ENCODE measurements at places on chromosomes 16 and 17. TPM values are rescaled to one million over a fixed set of nuclear protein-coding genes. Genes with fewer than 3 reads are reported as not detected.

DNA sequence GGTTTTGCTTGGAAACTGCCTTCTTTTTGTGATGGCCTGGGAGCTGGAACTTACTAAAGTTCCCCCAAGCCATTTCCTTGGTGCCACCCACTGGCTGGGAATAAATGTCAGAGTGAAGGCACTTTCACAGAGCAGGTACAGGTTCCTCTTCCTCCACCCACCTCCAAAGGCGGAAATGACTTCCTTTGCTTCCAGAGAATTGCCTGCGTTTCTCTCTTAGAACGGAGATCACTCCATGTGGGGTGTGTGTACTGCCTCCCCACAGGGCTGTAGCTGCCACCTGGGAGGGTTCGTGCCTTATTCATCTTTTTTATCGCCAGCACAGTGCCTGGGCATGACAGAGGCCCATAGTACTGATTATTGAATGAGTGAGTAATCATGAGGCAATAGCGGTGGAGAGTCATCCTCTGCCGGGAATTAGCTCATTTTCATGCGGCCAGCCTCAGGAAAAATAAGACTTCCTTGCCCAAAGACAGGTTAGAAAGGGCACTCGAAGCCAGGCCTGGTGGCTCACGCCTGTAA, 32.2 kb upstream of the HAS3 start:
- no peak for ATAC-seq

The ATP1B2 gene
- total RNA-seq: 0.42 TPM

DNA sequence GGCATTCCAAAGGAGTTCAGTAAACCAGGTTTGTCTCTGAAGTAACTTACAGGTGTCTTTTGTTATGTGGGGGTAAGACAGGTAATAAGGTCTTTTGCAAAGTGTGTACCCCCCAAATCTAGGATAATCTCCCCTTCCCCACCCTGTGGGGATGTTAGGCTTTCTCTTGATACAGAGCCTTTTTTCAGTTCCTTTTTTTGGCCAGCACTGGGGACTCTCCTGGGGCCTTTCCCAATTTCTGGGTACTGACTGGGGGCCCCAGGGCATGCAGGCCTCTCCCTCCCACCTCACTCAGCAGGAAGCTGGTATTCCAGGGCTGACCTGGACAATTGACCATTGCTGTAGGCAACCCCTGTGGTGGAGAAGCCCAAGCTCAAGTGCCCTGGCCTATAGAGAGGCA, 84.3 kb upstream of the IRX6 start:
- ATAC-seq: no peak

GRCh38 chr16:8768692-8769091, 28.7 kb downstream of the TMEM186 start:
- ATAC-seq: no peak

GRCh38 chr17:82893779-82894178, 54.0 kb upstream of the ZNF750 start:
- ATAC-seq: no peak

DNA sequence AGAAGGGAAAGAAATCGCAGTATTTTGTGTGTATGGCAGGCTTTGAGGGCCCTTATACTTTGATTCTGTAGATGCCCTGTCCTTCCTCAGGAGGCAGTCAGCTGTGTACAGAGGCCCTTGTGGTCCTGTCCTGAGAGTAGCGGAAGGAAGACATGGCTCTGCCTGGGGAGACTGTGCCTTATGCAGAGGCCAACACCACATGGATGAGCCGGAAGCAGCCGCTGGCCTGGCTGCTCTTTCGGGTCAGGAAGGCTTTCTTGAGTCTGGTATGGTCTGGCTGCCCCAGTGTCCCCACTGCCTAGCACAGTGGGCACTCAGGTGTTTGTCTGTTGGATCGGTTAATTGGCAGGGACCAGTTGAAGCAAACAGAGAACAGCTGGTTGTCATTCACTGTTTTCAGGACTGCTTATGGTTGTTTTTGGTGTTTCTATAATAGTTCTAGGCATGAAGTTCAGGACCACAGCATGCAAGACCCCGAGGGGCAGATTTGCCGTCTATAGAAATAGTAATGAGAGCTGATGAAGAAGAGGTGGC, 12.4 kb downstream of the USP10 start:
- ATAC-seq: no peak

- no peak for ATAC-seq
Observed at GRCh38 chr17:65017207-65017774, 39.2 kb downstream of the GNA13 start.

GRCh38 chr16:56547120-56547948, 17.5 kb upstream of the MT4 start:
- ATAC-seq: no peak

GRCh38 chr17:53420035-53420641, 402.6 kb upstream of the KIF2B start:
- no peak for ATAC-seq

The ALDH3A1 gene
- total RNA-seq: not detected

The SLC16A11 gene
- total RNA-seq: 0.63 TPM

GRCh38 chr17:75504347-75505151, 10.8 kb downstream of the CASKIN2 start:
- ATAC-seq: peak; percentile 61

The NDRG4 gene
- 0.95 TPM for total RNA-seq

The ACBD4 gene
- 12.6 TPM for total RNA-seq

The ZNF205 gene
- not detected for total RNA-seq

- peak; percentile 57 for ATAC-seq
Observed at GRCh38 chr16:89052890-89053724, 40.5 kb upstream of the ACSF3 start.

- ATAC-seq: no peak
Observed at GRCh38 chr17:49597928-49598655, 22.4 kb downstream of the NXPH3 start.

The TAC4 gene
- total RNA-seq: not detected

- ATAC-seq: no peak
Observed at GRCh38 chr16:52567193-52567592, 20.2 kb upstream of the TOX3 start.

DNA sequence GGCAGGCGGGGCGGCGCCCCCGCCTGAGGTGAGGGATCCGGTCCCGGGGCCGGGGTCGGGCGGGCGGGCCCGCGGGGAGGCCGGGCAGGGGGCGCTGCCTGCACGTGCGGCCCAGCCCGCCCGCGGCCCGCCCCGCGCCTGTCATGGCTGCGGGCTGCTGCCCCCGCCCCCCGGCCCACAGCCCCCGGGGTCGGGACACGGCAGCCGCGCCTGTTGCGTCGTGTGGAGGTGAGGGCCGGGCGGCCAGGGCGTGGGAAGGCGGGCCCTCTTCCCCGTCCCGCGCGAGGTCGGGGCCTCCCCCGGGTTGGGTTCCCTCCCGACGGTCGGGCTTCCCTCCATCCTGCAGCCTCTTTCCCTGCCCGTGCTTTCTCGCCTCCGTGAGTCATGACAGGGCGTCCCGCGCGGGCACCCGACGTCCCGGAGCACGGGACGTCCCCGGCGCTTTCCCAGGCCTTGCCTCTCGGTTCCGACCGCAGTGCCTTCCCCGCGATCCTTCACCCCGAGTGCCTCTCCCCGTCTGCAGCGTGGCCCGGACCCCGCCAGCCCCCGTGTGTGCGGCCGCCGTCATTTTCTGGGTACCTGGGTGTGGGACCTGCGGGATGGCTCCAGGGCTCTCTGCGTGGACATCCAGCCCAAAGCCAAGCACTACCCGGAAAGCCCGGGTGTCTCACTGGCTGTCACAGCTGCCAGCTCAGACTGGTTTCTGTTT, 76.7 kb downstream of the CHD9 start:
- peak; percentile 62 for ATAC-seq

- ATAC-seq: no peak
Observed at GRCh38 chr16:67879936-67880335, 4.7 kb upstream of the NRN1L start.

The MIS12 gene
- 24.1 TPM for total RNA-seq

- no peak for ATAC-seq
Observed at GRCh38 chr17:58411408-58411894, 5.9 kb downstream of the RNF43 start.

GRCh38 chr17:80433916-80434666, 19.1 kb downstream of the ENDOV start:
- ATAC-seq: no peak

The PRAC2 gene
- total RNA-seq: not detected

The AOC3 gene
- total RNA-seq: 2.2 TPM

DNA sequence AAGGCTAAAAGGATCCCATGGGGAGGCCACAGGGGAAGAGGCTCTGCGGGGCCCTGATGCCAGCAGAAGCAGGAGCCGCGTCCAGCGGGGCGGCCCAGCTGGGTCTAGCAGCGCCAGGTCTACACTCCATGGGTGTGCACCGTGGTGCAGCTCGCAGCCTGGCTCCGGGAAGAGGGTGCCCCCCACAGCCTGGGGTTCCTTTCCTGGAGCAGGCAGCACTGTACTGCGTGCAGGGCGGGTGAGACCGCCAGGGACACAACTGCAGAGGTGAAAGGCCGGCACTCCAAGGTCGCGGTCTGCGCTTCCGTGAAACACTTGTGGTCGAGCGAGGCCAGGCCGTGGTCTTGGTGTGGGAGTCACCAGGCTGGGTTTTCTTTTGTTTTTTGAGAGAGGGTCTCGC, 6.5 kb upstream of the CCDC154 start:
- ATAC-seq: no peak

The TPSG1 gene
- total RNA-seq: not detected

DNA sequence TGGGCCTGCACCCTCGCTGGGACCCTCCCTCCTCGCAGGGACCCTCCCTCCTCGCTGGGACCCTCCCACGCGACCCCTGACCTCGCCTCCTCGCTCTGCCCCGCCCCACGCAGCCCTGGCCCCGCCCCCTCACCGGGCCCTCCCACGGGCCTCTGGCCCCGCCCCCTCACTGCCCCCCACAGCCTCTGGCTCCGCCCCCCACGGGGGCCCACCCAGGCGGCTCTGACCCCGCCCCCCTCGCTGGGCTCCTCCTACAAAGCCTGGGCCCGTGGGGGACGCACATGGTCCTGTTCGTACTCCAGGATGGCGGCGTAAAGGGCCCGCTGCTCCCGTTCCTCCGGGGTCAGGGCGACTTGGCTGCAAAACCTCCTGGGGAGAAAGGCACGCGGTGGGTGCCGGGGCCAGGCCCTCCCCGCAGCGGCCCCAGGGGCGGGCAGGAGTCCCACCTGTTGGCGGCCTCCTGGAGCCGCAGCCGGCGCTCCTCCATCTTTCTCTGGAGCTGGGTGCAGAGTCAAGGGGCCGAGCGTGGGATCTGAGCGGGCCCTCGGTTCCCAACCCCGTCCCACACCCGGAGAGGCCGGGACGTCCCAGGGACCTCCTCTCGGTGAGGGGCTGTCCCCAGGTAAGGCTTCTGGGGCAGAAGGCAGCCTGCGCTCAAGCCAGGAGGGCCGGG, 9.0 kb downstream of the VPS9D1 start:
- peak; percentile 78 for ATAC-seq

DNA sequence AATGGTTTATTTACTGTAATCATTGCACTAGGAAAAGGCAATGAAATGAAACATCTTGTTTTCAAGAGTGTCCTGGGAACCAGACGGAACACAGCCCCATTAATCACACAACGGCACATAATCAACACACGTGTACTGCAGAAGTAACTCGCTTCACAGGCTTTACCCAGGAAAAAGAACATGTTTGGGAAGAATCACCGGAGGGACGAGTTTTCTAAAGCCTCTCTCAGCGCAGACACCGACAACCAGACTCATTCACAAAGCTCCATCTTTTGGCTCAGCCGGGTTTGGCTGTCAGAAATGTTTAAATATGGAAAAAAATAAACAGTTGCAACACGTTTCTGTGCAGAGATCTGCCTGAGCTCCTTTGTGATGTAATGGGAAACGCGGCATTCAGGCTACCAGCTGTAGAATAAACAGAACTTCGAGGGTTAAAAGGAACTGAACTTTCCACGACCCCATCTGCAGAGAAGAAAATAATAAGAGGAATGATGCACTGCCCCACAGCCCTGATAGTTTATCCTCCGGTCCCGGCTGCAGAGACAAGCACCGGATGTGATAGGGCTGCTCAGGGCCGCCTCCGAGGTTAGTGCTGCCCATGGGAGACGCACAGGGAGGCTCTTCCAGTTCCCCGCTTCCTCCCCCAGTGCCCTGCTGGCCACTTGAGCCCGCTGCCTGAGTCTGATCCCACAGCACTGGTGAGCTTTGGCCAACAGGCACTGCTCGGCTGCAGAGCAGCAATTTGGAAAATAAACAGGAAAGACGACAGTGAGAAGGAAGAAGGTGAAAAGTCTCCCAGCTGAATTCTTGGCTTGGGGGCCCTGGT, 119.8 kb downstream of the HIC1 start:
- no peak for ATAC-seq

The TBC1D3C gene
- not detected for total RNA-seq

- ATAC-seq: no peak
Observed at GRCh38 chr16:89748921-89749320, 27.6 kb downstream of the ZNF276 start.

- no peak for ATAC-seq
Observed at GRCh38 chr17:64326420-64327054, 63.5 kb upstream of the TEX2 start.

GRCh38 chr16:21982108-21982507, 18.8 kb downstream of the PDZD9 start:
- ATAC-seq: no peak

The IL17C gene
- total RNA-seq: 0.42 TPM

DNA sequence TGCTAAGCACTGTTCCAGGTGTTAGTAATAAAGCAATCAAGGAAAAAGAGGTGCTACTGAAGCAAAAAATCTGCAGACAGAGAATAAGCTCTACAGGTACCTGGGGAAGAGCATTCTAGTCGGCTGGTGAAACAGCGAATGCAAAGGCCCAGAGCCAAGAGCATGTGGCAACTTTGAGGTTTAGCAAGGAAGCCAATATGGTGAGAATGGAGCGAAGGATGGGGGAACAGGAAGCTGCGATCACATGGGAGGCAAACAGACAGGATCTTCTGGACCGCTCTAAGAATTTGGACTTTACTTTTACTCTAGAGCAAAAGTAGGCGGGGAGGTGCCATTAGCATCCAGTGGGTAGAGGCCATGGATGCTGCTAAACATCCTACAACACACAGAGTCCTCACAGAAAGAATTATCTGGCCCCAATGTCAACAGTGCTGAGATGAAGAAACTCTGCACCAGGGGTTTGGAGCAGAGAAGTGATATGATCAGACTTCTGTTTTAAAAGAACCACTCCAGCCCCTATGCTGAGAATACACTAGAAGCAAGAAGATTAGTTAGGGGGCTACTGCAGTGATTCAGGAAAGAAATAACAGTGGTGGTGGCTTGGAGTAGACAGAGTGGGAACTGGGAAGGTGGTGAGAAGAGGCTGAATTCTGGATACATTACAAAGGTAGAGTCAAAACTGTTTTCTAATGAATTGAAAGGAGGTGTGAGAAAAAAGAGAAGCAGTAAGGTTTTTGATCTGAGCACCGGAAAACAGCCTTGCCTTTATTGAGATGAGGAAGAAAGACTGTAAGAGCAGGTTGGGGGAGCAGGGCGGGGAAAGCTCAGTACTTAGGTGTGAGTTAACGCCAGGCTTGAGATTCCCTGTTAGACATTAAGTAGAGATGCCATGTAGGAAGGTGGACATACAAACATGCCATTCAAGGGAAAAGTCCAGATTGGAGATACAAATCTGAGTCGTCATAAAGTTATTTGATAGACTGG, 11.0 kb downstream of the EFTUD2 start:
- peak; percentile 51 for ATAC-seq

GRCh38 chr16:46884513-46885293, 541 bp downstream of the GPT2 start:
- peak; percentile 8 for ATAC-seq
